ENCODE measurements at places on chromosomes 13 and 19. TPM values are rescaled to one million over a fixed set of nuclear protein-coding genes. Genes with fewer than 3 reads are reported as not detected.
A peak's percentile ranks its signal among the peaks of the same experiment; 100 is the strongest.

The HSH2D gene
- total RNA-seq = 0.11 TPM

The PLIN5 gene
- 4.0 TPM for total RNA-seq

GRCh38 chr19:20365146-20365545, 198.1 kb downstream of the ZNF486 start:
- DNase-seq = no peak

- DNase-seq = no peak
Observed at GRCh38 chr19:57338877-57339276, 12.2 kb upstream of the ZNF304 start.

DNA sequence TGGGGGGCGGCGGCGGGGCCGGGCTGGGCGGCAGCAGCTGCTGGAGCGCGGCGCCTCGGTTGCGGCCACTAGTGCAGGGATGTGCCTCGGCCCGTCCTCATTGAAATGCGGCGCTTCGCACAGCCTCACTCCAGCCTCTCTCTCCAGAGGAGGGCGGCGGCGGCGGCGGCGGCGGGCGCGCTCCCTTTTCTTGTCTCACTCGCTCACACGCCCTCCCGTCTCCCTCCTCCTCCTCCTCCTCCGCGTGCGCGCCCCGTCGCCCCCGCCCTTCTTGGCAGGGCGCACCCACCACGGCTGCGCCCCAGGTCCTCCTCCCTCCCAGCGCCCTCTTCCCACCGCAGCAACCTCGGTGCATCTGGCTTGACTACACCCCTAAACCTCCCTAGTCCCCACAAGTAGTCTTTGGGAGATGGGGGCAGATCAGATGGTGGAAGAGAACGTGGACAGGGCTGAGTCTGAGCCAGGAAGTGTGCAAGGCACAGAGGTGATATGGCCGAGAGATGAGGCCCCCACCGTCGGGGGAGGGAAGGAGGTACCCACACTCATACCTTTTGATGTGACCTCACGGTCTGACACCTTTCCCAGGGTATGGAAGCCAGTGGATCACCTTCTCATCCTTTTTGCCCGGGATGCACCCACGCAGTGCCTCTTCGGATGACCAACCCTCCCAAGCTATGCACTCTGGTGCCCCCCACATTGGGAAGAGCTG, at the start of gene DCLK1:
TSS of gene DCLK1 (minus strand) at position 161 of the 709 bp plus-strand sequence.
- DNase-seq = peak; percentile 97

DNA sequence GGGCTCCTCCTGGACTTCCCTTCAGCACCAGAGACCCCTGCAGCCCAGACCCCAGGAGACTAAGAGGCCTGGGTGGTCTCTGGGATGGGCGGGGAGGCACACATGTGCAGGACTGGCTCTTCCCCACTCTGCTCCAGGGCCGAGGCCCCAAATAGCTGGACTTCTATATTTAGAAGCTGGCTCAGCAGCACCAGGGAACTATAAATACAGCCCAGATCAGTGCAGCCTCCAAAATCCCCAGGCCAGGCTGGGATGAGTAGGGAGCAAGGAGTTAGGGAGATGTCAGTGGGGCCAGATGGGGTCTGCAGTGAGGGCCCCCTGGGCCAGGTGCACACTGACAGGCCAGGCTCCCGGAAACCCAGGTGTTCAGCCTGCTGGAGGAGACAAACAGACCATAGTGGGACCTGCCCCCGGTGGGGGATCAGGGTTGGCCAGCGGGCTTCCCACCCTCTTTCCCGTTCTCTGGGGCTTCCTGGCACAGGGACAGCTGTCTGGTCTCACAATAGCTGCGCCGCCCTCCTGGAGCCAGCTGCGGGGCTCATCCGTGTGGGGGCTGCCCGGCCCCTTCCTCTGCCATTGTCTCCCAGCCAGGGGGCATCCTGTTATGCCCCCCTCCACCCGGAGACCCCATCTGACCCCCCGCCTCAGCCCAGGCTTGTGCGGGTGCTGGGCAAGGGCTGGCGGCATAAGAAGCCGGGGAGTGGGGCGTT, 5.5 kb upstream of the ADGRE5 start:
- DNase-seq = no peak

- DNase-seq = no peak
Observed at GRCh38 chr13:101140936-101141335, 275.4 kb downstream of the NALCN start.

Data from spinal cord (tissue), 10 donors.